Pancreas (tissue), 10 donors: ENCODE measurements at places on chromosomes 4 and X. TPM values are rescaled to one million over a fixed set of nuclear protein-coding genes. Genes with fewer than 3 reads are reported as not detected.

GRCh38 chrX:150081076-150081475 is 142.8 kb upstream of the EOLA2 start:
- no peaks in the 10 kb centered on the region for H3K36me3 ChIP-seq
- no peaks in the 10 kb centered on the region for H3K4me1 ChIP-seq
- DNase-seq, result no peak
- H3K4me3 ChIP-seq, result no peak overlapping the region
- no peaks in the 10 kb centered on the region for H3K27me3 ChIP-seq

DNA sequence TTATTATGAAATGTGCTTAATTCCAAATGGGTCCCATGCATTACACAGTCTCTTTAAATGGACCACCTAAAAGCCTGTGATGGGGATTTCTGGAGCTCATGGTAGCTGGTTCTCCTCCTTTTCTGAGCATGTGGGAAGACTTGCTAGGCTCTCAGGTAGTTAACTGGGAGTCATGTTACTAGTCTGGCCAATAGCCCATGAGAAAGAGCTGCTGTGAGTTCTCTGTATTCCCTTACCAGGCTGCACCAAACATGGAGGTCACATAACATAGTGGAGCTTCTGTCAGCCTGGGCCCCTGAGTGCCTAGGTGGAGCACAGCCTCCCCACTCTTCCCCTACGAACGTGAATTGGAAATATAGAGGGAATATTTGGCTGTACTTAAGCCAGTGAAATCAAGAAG is 198.4 kb downstream of the MAML3 start:
- H3K27ac ChIP-seq, result no peak overlapping the region
- no peaks in the 10 kb centered on the region for H3K27me3 ChIP-seq
- H3K4me1 ChIP-seq, result no peaks in the 10 kb centered on the region
- DNase-seq, result no peak

DNA sequence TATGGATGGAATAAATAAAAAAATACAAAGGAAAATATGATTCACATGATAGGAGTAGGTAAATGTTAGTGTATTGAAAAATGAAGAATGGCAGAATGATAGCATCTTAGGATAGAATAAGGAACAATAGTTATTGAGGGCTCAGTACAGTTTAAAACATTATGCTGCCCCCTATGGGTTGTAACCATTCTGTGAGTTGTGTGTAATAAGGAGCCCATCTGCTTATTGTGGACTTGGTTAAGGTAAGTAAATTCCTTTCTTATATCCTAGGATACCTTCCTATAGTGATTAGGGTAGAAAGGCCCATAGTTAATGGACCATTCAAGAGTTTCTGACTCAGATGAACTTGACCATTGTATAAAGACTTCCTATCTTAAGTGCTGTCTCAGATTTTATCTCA is 195.8 kb downstream of the PDHA2 start:
- no peak overlapping the region for H3K27ac ChIP-seq
- H3K27me3 ChIP-seq, result no peaks in the 10 kb centered on the region
- no peaks in the 10 kb centered on the region for H3K4me1 ChIP-seq
- H3K36me3 ChIP-seq, result no peaks in the 10 kb centered on the region

DNA sequence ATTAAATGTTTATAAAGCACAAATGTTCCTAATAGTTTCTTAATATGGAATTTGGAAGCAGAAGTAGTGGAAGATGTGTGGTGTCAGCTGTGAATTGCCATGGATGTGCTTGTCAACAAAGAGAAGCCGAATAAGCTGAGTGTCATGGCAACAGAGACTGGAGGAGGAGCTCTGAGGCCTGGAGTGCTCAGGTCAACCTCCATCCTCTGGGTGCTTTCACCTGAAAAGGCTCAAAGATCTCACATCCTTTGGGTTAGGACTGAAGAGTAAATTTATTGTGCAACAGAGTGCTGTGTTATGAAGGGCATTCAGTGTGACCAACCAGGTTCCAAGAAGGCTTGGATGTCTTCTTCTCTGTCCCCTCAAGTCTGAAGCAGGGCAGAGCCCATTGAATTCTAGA is 18.7 kb downstream of the SGMS2 start:
- H3K36me3 ChIP-seq, result no peaks in the 10 kb centered on the region
- no peaks in the 10 kb centered on the region for H3K27me3 ChIP-seq
- no peak for DNase-seq
- H3K4me3 ChIP-seq, result no peak overlapping the region
- no peaks in the 10 kb centered on the region for H3K4me1 ChIP-seq

- H3K27ac ChIP-seq, result no peak overlapping the region
- peaks cover 15% of the 10 kb centered on the region for H3K4me1 ChIP-seq
- no peaks in the 10 kb centered on the region for H3K27me3 ChIP-seq
- no peaks in the 10 kb centered on the region for H3K36me3 ChIP-seq
These were observed 5.8 kb upstream of the CCNG2 start for GRCh38 chr4:77151241-77151640.

DNA sequence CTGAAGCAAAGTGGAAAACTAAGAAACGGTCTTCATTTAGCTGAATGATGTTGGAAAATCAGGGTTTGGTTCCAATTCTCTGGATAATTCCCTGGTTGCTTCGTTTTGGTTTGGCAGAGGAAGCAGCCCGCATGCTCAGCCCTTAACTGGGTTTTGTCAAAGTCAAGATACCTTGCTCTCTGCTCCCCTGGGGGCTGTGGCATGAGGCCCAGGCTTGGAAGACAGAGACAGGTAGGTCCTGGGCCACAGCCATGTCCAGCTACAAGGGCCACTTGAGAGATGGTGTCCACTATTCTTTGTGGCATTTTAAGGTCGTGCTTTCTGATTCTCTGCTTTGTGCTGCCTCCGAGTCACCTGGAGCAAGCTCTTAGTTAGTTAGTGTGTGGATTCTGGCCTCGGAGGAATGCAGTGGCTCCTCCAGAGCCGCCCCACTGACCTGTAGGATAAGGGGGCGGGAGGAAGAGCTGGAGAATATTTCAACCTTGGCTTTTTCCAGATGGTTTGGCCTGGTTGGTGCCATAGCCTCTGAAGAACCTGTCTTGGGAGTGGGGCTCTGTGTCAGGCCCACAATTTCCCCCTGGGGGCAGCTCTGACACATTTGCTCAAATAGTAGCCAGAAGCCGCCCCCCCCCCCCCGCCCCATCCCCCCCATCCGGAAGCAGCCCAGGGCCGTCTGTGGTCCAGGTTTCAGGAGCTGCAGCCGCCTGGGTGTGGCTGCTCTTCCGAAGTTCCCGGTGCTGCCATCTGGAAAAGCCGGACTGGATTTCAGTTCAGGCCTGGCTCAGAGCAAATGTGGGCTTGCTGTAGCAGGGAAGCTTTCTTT is 147.1 kb downstream of the NHS start:
- no peaks in the 10 kb centered on the region for H3K27me3 ChIP-seq
- H3K4me3 ChIP-seq, result no peak overlapping the region
- H3K4me1 ChIP-seq, result no peaks in the 10 kb centered on the region
- no peak overlapping the region for H3K27ac ChIP-seq

DNA sequence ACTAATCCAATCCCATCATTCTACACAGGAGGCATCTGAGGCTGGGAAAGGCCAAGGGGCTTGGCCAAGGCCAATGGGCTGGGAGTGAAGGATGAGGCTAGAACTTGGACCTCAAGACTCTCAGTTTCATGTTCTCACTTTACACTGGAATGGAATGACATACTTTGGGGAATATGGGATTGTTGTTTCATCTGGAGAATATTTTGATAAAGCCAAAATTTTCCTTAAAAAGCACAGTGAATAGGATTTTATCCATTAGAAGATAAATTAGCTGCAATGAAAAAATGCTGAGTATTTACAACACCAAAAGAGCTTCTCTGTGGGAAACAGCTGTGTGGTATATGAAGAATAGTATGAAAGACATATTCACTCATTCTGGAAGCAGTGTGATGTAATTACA is 29.3 kb downstream of the SMIM20 start:
- H3K4me1 ChIP-seq, result no peaks in the 10 kb centered on the region
- DNase-seq, result no peak
- no peaks in the 10 kb centered on the region for H3K36me3 ChIP-seq
- no peak overlapping the region for H3K27ac ChIP-seq

GRCh38 chr4:15907430-15907829 is 31.1 kb downstream of the FGFBP1 start:
- DNase-seq, result no peak
- no peak overlapping the region for H3K4me3 ChIP-seq
- H3K4me1 ChIP-seq, result no peaks in the 10 kb centered on the region
- H3K27ac ChIP-seq, result no peak overlapping the region
- no peaks in the 10 kb centered on the region for H3K36me3 ChIP-seq
- H3K27me3 ChIP-seq, result no peaks in the 10 kb centered on the region

NALF2 gene
- total RNA-seq, result 1.5 TPM

WNK3 gene
- total RNA-seq, result 1.7 TPM

IL13RA1 gene
- 13.9 TPM for total RNA-seq
